Stimulated activated CD8-positive, alpha-beta memory T cell treated with anti-CD3 and anti-CD28 coated beads, Interleukin-4, amount 100 ng/mL, for 4 hours (primary cell): ENCODE measurements at places on chromosomes 6 and 20.

DNA sequence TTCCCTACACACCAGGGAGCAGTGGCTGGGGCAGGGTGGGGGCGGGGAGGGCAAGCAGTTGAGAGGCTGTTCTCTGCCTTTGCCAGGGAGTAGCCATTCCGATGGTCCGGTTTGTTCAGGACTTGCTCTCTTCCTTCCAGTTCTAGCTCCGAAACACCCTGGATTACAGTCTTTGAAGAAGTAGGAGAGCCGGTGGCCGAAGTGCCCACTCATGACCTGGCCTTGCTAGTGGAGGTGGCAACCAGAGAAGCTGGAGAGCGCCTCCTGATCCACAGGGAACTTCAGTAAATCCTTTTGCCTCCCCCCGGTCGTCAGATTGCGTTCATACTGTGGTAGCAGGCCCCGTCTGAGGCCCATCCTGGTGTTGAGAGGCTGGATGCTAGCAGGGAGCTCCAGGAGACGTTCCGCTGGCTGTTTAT, 92.8 kb downstream of the ARID1B start:
- DNase-seq = no peak

DNA sequence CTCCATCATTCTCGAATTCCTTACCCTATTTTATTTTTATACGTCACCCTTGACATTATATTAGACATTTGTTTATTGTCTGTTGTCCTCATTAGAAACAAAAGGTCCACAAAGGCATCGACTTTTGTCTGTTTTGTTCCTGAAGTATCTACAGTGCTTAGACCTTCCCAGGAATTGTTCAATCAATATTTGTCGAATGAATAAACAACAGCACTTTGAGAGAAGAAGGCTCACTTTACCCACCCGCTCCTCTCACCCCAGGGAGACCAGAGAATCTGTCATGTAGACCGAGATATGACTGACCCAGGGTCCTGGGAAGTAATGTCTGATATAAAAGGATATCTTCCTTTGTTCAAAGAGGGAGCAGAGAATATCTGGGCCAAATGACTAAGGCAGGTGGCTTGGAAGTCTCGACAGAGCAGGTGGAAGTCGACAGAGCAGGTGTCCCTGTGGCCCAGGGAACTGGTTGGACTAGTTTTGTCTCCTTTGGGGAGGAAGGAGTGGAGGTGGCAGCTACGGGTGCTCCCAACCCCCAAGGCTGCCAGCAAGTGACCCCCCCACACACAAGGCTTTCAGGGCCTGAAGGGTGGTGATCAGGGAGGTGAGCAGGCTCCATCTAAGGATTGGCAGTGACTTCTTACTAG, 14.8 kb upstream of the CHMP4B start:
- no peak for DNase-seq

- DNase-seq = no peak
Observed at GRCh38 chr6:5512422-5512821, 251.1 kb downstream of the FARS2 start.

DNA sequence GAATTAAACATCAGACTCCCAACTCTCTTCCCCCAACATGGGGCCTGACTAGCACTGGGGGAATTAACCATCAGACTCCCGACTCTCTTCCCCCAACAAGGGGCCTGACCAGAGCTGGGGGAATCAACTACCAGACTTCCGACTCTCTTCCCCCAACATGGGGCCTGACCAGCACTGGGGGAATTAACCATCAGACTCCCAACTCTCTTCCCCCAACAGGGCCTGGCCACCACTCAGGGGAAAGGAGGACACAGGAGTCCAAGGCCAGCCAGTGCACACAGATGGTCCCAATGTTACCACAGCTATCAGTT, 13.1 kb downstream of the CST7 start:
- DNase-seq = no peak

- DNase-seq = no peak
Observed at GRCh38 chr6:16305246-16305725, 66.9 kb downstream of the GMPR start.

DNA sequence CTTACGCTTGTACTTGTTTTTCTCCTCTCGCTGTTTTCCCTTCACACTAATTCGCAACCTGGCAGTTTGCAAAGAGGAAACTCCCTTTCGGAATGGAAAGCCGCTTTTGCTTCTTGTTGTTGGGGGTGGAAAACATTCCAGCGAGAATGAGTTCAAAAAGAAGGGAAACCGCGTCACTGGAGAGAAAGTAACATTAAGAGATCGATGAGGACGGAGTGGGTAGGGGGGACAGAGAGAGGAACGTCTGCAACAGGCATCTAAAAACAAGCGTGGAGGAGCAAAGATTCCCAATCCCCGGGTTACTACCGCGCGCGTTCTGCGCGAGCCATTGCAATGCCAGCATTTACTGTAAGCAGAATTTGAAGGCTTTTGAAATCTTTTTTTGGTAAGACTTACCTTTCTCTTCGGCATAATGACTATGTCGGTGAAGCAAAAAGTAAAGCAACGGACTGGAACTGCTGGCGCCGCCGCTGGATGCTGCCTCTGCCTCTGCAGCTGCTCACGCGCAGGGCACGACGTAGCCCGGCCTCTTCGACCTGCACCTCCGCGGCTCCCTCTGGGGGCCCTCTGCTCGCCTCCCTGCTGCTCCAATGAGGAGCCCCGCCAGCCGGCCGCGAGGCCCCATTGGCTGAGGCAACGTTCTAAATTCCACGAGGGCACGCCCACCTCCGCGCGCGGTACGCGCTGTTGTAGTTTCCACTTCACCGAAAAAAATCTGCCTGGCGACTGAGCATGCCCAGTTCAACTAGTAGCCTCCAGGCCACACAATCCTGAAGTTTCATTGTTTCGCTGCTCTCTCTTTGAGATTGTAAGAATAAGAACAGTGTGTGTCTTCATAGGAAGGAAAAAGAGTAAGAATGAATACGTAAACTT, at the start of gene HMGN3:
Gene HMGN3, minus strand, starts transcription at position 533 of the 873 bp plus-strand sequence.
- peak; percentile 89 for DNase-seq

DNA sequence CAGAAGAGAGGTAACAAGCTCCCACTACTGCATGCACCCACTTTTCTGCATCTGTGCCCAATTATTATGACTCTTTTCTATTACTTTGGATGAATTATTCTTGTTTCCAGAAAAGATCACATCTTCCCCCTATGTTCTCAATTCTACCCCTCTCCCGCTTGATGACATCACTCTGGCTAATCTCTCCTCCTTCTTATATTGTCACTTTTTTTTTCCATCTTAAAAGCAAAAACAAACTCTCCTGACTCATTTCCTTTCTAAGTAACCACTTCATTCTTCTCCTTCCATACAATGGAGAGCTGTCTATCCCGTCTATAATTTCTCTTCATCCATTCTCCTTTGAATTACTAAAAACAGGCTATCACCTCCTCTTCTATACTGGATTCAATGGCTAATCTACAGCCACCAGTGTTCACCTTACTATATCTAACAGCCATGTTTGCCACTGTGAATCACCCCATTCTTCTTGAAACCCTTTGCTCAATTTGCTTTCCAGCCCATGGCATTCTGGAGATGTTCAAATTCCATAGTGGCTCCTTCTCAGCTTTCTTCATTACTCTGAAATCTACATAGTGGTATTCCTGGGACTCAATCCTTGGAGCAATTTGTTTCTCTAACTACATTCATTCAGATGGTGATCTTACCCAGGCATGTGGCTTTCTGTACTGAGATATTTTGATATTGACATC, 378.4 kb downstream of the ARHGAP18 start:
- no peak for DNase-seq

GRCh38 chr6:20853828-20854227, 319.6 kb downstream of the CDKAL1 start:
- no peak for DNase-seq

GRCh38 chr20:17898548-17898994, 70.0 kb downstream of the SNX5 start:
- DNase-seq = peak; percentile 14

- no peak for DNase-seq
Observed at GRCh38 chr6:116373300-116373699, 2.6 kb downstream of the DSE start.

DNA sequence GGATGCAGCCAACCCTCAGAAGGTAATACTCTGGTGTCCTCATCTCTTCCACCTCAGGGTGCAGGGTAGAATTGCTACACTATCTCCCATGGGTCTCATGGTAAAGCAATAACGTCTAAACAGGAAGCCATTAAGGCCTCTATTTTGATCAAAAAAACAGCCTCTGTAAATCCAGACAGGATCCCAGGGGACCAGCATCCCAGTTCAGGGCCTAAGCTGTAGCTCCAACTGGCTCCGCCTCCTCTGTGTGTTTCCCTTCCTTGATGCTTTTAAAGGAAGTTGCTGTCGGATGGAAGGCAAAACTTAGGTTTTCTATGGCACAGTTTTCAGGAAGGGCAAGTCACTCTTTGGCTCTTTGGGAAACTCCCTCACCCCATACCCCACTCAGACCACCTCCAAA, 222.0 kb downstream of the MAFB start:
- no peak for DNase-seq

GRCh38 chr6:27672113-27672799, 199.4 kb upstream of the ZNF184 start:
- DNase-seq = no peak

GRCh38 chr20:50410343-50410742, 99.8 kb upstream of the PTPN1 start:
- no peak for DNase-seq

- no peak for DNase-seq
Observed at GRCh38 chr6:84017709-84018452, 15.7 kb upstream of the MRAP2 start.

- DNase-seq = no peak
Observed at GRCh38 chr6:166050559-166050958, 117.1 kb downstream of the TBXT start.

- DNase-seq = no peak
Observed at GRCh38 chr6:41268478-41268877, 18.0 kb downstream of the TREM1 start.

DNA sequence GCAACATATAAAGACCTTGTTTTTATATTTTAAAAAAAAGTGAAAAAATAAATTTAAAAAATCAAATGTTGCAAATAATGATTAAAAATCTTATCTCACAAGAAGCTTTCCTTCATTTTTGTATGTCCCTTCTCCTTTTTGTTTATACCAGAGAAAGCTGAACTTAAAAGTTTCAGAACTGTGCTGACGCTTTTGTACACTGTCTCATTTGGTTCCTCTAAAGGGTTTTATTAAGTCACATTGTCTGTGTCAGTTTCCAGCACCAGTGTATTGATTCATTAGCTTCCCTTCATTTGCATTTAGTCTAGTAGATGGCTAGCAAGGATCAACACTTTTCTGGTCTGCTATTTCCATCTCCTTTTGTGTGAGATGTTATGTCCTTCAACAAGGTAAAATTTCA, 6.7 kb downstream of the PCED1A start:
- no peak for DNase-seq
